Right atrium auricular region (tissue), 2 donors: ENCODE measurements at places on chromosomes 16 and 17.
A peak's percentile ranks its signal among the peaks of the same experiment; 100 is the strongest.

DNA sequence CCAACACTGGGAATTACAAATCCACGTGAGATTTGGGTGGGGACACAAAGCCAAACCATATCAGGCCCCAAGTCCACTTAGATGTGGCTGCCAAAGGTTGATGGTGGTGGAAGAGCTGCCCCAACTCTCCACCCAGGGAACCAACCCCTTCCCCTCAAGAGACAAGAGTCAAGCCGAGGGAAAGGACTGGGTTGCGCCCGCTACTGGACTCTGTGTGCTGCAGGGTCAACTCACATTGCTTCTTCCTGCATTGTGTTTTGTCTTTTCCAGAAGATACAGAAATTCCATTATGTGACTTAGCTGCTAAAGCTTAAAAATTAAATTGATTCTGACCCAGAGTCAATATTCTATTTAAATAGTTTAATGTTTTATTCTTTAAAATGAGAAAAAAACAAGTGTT is 58.5 kb downstream of the ADAMTS18 start:
- no peak for DNase-seq

GRCh38 chr17:45325810-45326209 is 9.0 kb upstream of the MAP3K14 start:
- DNase-seq = no peak

DNA sequence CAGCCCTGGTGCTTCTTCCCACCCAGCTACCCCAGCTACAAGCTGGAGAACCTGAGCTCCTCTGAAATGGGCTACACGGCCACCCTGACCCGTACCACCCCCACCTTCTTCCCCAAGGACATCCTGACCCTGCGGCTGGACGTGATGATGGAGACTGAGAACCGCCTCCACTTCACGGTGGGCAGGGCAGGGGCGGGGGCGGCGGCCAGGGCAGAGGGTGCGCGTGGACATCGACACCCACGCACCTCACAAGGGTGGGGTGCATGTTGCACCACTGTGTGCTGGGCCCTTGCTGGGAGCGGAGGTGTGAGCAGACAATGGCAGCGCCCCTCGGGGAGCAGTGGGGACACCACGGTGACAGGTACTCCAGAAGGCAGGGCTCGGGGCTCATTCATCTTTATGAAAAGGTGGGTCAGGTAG is 3.6 kb downstream of the GAA start:
- no peak for DNase-seq

DNA sequence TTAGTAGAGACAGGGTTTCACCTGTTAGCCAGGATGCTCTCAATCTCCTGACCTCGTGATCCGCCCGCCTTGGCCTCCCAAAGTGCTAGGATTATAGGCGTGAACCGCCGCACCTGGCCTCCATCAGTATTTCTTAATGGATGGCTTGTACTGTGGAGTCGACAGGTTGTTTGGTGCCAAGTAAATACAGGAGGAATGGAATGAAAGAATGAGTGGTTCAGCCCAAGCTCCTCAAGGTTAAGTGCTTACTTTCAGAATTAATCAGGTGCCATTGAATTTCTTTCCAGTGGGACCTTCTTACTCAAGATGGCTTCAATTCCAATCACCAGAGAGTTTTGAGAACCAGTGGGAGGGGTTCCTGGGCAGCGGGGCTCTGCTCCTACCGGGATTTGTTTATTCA is 25.0 kb downstream of the ALOX15 start:
- no peak for DNase-seq

DNA sequence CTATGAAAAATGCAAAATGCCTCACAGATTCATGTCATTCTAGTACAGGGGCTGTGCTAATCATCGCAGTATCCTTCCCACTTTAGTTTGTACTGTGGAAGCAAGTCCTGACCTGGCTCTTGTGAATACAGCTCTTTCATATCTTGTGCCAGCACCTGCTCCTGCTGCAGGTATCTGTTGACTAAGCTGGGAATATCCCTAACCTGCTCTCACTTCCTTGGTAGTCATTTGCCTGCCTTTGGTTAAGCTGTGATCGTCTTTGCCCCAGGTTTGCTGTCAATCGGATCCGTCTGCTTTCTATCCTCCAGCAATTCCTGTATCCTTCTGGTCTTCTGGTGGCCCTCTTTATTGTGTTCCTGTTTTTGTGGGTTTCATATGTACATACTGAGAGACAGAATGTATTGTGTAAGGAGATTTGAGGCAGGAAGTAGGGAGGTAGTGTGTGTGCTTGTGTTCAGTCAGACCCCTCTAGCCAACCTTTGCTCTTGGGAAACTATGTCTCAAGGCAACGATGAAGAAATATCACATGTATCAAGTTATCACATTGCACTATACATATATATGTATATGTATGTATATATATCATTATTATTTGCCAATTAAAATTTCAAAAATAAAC is 7.7 kb upstream of the GINS3 start:
- no peak for DNase-seq

DNA sequence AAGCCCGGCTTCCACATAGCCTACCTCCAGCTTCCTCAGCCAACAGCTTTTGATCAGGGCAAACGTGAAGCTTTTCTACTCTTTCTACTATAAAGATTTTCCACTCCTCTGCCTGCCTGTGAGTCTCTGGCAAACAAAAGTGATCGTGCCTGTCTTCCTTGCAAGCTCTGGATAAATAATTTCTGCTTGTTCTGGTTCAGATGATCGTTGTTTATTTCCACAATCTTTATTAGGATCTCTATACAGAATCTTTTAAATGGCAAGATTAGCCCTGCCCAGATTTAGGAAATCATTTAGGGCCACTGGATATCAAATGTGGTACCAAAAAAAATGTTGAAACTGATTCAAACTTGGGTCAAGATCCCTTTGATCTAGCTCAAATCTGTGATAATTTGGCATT is 20.4 kb downstream of the KCNJ16 start:
- DNase-seq = no peak

DNA sequence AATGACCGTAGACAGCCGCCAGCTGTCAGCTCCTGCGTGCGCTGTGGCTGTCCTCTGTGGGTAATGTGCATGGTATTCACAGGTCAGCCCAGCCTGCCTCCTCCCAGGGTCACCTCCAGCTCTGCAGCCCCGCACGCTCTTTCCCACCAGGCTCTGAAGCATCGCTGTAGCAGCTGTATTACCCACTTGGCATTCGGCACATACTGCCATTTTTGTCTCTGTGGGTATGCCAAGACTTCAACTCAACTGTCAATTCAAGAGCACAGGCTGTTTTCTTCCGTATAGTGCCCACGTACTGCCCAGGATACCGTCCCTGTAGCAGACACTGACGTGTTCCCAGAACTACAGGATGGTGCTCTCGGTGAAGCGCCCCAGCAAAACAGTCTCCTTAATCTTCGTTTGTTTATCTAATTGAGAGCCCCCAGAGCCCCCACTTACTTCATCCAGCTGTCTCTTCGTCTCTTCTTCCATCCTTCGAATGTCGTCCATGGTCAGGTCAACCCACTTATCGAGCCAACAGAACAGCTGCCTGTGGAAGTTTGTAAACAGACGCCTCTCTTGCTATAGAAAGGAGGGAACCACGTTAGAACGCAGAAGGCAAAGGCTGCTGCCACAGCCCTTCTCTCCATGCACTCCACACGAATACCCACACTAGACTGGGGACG is 17.4 kb upstream of the INPP5K start:
- DNase-seq = no peak

- DNase-seq = no peak
These were observed 29.4 kb downstream of the RBFOX3 start for GRCh38 chr17:79581324-79581932.

DNA sequence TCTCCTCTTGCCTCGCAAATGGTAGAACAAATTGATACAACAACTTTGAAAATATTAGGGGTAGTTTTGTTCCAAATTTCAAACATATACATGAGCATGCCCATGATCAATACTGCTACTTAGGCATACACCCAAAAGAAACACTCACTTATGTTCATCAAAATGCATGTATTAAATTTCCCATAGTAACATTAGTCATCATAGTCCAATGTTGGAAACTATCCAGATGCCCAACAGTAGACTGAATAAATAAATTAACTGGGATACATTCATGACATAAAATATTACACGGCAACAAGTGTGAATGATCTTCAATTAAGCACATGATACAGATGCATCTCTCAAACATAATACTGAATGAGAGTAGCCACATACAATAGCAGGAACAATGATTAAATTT is 391.6 kb downstream of the CDH11 start:
- DNase-seq = no peak

GRCh38 chr16:10737068-10737625 is 6.5 kb upstream of the NUBP1 start:
- peak; percentile 77 for DNase-seq

GRCh38 chr17:36501351-36501750 is 14.9 kb downstream of the ZNHIT3 start:
- no peak for DNase-seq

DNA sequence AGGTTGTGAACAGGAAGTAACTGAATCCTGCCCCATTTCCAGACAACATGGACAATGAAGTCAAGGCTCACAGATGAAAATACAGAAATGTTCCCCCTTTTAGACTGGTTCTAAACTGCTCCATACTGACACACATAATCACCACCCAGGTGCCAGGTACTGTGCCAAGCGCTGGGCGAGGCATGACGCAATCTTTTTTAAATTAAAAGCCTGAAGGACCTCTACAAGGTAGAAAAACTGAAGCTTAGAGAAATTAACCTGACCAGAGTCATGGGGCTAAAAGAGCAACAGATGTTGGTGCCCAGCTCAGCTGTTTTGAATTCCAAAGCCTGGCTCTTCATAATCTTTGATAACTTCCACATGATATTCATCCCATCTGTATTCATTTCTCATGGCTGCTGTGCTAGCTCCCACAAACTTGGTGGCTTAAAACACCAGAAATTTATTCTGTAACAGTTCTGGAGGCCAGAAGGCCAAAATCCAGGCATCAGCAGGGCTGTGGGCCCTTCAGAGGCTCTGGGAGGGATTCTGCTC is 4.9 kb upstream of the RAB11FIP4 start:
- DNase-seq = no peak
